ENCODE measurements at places on chromosomes 1 and 21.

GRCh38 chr1:109814223-109814622, 50.5 kb upstream of the EPS8L3 start:
- no peak for DNase-seq

DNA sequence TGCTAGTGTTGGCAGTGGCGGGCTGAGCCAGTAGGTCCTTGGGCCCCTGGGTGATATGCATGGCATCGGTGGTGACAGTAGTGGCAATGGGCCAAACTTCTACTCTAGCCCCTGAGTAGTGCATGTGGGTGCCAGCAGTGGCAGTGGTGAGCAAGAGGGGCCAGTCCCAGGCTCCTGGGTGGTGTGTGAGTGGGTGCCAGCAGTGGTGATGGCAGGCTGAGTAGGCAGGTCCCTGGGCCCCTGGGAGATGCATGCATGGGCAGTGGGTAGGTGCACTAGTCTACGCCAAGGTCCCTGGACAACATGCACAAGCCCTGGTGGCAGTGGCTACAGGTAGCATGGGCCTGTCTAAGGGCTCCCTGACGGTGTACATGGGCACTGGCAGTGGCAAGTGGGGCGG, 24.6 kb upstream of the TTC22 start:
- no peak for DNase-seq

GRCh38 chr1:63046539-63046938, 262.6 kb downstream of the ATG4C start:
- no peak for DNase-seq

- DNase-seq, result no peak
These were observed 66.5 kb upstream of the NBL1 start for GRCh38 chr1:19577561-19577960.

DNA sequence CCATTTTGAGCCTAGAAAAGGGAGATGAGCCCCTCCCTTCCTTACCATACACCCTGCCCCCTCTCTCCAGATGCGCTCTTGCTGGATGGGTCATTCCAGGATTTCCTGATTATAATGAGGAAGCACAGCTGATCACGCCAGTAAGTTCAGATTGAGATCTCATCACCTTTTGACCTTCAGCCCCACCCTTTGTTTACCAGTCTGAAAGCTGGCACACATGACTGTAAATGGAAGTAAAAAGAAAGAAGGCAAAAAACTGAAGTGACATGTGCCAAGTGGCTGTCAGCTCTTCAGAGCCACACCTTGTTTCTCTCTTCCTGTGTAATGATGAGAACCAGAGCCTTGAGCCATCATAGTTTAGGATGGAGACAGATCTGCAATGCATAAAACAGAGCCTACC, 27.9 kb downstream of the S1PR1 start:
- DNase-seq, result no peak

GRCh38 chr1:184494929-184495328, 108.1 kb downstream of the C1orf21 start:
- no peak for DNase-seq

- no peak for DNase-seq
These were observed 1.0 kb downstream of the ARPC5 start for GRCh38 chr1:183634429-183635065.

GRCh38 chr1:220300442-220301121, 28.3 kb upstream of the RAB3GAP2 start:
- no peak for DNase-seq

DNA sequence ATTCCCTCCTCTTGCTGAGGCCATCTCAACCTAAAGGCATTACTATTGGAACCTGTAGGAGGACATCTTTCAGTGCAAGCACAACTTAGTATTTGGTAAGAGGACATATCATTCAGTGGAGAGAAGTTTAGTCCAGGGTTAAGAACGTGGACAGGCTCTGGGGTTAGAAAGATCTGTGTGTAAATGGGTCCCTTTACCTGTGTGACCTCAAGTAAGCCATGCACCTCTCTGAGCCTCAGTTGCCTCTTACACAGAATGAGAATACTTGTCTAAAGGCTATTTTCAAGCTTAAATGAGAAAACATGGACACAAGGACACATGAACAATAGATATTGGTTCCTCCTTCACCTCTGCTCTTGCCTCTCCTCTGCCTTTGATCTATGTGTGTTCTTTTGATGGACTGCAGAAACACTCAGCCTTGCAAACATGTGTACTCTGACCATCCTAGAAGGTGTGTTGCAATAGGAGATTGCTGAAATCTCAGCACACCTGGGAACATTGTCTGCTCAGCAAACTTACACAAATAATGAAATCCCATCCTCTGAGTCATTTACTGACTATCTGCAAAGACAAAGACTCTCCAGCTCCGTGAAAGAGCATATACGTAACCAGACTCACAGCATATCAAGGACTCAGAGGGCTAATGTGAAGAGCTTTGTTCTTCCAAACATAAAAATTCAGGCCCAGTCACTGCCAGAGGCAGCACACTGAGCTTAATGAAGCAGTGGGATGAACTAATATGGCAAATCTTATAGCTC, 143.8 kb downstream of the DAB1 start:
- DNase-seq, result no peak

DNA sequence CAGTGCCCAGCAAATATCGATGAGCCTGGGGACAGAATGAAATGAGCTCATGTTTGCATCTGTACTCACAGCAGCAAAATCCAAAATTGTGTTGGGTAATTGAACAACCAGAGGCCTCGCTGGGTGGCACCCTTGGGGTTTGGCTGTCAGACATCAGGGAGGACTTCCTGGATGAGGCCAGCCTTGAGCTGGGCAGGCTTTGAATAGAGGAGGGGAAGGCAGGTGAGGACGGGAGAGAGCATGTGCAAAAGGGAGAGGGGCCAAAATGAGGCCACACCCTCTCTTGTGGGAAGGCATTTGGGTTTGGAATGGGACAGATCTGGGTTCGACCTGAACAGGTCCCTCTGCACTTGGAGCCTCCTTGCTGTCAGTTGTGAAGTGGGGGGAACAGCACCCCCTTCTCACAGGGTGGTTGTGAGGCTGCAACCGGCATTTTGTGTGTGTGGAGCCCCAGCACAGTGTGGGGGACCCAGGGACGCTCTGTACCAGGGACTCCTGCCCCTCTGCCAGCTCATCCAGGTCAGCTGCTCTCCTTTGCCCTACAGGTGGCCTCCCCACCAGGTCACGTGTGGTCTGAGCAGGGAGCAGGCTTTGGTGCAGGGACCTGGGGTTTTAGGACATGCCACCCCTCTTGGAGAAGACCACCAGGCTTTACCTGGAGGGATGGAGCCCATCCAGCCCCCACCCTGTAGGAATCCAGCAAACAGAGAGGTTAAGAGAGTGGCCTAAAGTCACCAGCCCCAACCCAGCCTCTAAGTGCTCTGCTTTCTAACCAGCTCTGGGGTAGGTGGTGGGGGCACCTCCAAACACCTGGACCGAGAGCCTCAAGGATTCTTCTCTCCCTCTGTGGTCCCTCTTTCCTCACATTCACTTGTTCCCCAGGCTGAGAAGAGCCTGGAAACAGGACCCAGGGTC, 521.8 kb downstream of the PTPRU start:
- DNase-seq, result no peak

- DNase-seq, result no peak
These were observed 29.6 kb downstream of the DEGS1 start for GRCh38 chr1:224212618-224213061.

DNA sequence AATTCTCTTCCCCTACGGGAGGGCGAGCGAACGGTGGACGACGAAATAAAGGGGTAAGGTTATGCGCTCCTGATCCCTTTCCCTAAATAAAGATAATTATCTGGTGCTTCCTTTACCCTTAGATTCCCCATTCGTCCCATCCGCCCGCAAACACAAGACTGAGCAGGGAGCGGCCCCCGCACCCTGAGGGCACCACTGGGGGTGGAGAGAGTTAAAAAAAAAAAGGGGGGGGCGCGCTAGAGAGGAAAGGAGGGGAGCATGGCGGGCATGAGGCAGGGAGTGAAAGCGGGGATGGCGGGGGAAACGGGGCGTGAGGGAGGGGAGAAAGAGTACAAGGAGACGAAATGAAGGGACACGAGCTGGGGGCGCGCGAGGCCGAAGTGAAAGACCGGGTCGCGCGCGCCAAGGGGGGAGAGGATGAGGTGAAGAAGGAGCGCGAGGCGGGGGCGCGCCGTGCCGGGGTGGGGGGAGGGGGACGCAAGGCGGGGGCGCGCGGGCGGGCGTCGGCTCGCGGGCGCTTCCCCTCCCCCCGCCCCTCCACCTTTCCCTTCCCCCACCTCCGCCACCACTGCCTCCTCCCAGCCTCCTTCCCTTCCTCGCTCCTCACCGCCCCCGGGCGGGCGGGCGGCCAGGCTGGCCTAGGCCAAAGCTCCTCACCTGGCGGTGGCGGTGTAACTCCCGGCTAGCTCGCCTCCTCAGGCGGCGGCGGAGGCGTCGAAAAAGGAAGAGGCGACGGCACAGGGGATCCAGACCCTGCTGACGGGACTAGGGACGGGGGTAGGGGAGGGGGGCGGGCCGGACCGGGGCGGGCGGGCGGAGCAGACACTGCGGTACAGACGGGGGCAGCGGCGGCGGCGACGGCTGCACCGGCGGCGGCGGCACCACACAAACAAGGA, 448 bp downstream of the GATAD2B start:
- DNase-seq, result peak; percentile 49

DNA sequence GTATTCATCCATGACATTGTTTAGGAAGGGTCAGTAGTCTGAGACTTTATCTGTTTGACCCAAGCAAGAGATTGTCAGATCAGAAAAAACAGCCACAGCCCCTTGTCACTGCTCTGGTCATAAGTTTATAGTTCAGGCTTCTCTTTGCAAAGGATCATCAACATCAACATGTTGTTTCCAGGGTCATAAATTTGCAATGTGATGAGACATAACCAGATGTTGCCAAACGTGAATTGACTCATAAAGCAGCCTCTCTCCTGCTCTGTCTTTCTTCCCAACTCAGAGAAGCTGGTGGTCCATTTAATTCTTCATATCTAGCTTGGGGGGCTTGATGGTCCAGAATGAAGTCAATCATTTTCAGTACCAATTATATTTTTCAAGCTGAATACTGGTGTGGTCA, 507.2 kb upstream of the PBX1 start:
- no peak for DNase-seq

- DNase-seq, result no peak
These were observed 56.5 kb downstream of the GPATCH2 start for GRCh38 chr1:217574265-217574949.

- DNase-seq, result no peak
These were observed 5.0 kb upstream of the ZC3H12A start for GRCh38 chr1:37469386-37469785.

DNA sequence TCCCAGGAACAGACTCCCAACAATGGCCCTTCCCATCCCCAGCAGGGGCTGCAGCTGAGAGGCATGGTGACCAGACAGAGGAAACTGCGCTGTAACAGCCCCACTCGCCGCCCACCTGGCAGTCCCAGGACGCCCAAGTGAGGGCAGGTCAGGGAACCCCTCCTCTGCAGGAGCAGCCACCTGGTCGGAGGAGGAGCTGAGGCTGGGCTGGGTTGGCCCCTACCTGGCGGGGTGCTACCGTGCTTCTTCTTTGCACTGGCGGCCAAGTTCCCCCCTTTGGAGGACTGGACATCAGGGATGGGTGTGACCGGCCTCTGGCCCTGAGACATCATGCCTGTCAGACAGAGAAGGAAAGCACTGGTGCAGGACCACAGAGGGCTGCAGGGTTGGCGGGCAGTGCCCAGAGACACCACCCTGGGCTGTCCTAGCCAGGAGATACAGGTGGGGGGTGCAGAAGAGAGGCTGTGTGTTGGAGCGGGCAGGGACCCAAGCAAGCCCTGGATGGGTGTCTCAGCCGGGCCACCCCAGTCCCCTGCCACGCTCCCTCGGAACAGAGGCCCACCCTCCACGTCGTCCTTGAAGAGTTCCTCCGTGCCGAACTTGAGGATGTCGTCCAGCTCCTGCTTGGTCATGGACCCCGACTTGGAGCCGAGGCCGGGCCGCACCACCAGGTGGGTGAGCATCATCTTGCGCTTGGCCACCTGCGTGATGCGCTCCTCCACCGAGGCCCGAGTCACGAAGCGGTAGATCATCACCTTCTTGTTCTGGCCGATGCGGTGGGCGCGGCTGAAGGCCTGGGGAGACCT, 51.6 kb downstream of the CHD5 start:
- no peak for DNase-seq

DNA sequence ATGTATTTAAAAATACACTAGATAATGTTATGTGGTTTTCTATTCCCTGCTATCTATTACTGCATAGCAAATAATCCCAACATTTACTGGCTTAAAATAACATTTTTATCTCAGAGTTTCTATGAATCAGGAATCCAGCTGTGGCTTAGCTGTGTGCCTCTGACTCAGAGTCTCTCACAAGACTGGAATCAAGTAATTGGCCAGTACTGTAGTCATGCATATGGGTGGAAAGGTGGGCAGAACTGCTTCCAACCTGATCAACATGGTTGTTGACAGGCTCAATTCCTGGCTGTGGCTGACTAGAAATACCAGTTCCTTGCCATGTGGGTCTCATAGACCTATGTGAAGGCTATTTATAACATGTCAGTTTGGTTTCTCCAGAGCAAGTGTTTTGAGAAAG, 131.8 kb downstream of the PDE4B start:
- DNase-seq, result no peak

DNA sequence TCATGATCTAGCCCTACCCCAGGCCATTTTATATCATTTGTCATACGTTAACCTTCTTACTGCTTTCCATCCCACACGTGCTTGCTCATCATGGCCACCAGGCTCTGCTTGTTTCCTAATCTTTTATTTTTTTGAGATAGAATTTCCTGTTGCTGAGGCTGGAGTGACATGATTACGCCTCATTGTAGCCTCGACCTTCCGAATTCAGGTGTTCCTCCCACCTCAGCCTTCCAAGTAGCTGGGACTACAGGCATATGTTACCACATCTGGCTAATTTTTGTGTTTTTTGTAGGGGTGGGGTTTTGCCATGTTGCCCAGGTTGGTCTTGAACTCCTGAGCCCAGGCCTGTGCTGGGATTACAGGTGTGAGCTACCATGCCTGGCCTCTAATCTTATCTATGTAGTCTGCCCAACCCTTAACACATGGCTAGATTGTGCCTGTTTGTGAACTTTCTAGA, 3.3 kb downstream of the UAP1 start:
- DNase-seq, result no peak

DNA sequence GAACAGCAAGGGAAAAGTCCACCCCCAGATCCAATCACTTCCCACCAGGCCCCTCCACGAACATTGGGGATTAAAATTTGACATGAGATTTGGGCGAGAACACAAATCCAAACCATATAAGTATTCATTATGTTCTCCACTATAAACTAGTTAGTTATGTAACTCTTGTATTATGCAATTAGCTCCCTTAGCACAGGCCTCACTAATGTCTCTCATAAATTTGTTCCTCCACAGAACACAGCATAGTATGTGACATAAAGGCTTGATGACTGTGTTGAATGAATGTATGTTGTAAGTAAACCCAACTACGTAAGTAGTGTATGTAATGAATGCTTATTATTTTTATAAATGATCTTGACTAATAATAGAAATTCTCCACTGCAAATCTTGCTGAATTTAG, 223.3 kb upstream of the ZRANB2 start:
- no peak for DNase-seq

GRCh38 chr1:224594360-224594759, 21.8 kb upstream of the CNIH3 start:
- DNase-seq, result no peak

DNA sequence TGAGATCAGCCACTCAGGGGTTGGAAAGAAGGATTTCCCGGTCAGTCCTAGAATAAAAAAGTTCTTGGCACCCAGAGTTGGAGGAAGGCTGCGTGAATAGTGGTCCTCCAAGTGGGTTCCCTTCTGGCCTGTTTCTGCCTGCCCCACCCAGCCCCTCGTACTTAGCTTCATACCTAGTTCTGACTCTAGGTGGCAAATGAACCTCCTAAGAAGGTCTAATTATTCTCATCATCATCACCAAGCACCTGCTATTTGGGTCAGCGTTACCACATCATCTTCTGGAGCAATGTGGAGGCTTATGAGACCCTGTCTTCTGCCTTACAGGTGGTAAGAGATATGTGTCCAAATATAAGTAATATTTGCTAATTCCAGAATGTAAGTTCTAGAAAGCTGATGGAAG, 35.9 kb upstream of the NFASC start:
- no peak for DNase-seq

Measured in A549 (cell line).